Activated T-helper 17 cell treated with anti-CD3 and anti-CD28 coated beads, Interleukin-2, amount 50 U/mL, for 72 hours (primary cell): ENCODE measurements at places on chromosomes 6 and 20.

DNA sequence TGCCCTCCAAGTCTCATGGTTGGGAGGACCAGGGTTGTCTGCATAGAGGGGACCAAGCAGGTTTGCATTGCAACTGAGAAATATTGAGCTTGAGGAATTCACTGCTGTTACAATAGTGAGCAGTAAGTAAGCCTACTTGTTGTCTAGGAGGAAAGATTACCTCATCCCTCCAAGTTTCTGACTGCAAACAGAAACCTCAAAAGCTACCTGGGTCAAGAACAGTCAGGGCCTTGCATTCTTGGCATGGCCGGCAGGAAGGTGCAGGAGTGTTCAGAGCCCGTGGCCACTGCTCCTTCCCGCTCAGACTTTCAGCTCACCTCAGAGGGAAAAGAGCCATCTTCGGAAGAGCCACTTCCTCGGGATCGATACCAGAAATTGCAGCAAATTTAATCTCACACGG is 46.0 kb upstream of the DOK5 start:
- no peak for ATAC-seq

GRCh38 chr6:11368264-11368663 is 135.8 kb upstream of the NEDD9 start:
- ATAC-seq, result no peak

DNA sequence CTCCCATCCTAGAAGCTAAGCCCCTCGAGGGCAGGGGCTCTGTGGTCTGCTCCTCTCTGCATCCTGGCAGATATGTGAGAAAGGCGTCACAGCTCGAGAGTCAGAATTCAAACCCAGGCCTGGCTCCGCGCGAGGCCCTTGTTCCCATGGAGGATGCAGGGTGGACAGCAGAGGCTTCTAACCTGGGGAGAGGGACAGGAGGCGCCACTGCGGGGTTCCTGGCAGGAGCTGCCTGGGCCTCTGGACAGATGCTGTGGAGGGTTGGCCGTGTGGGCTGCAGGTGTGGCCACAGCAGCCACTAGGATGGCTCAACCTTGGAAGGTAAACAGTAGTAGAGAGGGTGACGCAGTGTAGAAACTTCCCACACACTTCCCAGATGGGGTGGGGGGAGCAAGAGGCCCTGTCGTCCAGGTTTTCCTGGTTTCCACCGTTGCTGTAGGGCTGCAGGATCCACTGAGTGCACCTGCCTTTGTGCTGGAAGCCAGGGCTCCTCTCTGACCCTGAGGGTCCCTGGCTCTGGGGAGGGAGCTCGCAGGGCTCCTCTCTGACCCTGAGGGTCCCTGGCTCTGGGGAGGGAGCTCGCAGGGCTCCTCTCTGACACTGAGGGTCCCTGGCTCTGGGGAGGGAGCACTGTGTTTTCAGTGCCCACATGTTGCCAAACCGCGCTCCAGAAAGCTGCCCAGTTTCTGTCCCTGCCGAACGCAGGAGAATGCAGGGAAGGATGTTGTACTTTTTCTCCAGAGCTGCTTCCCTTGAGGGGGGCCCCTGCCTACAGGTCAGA is 14.2 kb downstream of the RBM38 start:
- no peak for ATAC-seq

DNA sequence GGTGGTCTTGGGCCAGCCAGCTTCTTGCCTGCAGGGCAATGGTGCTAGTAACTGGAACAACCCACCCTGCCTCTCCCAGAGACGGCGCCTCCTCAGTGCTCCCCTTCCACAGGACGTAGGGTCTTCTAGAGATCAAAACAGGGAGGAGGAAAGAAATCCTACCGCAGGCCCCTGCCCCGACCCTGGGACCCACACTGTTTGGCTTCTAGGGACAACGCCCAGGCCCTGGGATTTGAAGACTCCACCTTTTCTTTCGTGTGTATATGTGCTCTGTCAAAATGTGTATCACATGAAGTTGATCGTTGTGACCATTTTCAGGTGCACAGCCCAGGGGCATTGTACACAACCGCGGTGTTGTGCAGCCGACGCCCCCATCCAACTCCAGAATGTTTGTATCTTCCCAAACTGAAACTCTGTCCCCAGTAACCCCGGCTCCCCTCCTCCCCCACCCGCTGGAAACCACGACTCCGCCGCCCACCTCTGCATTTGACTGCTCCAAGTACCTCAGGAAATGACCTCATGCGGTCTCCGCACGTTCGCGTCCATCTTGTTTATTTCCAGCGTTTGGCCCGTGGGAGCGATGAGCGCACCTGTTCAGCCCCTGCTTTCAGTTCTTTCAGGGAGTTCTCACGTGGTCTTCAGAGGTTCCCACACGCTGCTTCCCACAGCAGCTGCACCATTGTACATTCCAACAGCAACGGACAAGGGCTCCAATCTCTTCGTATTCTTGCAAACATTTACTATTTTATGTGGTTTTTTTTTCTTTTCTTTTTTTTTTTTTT is 3.4 kb upstream of the BHLHE23 start:
- ATAC-seq, result peak; percentile 84

- no peak for ATAC-seq
These were observed 30.5 kb upstream of the SLCO4A1 start for GRCh38 chr20:62611819-62612218.

DNA sequence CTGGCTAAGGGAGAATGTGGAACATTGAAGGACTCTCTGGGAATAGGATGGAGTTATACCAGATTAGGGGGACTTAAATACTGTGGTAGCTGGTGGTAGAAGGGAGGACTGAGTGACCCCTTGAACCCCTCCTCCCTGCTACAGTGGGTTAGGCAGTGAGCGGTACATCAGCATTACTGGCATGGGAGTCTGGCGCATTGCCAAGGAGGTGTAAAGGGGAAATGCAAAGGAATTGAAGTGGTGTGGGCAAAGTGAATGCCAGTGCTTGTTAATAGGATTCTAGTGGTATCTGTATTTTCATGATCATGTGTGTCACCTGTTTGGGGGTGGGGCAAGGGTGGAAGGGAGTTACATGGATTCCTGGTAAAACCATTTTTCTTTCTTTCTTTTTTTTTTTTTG is 60.1 kb downstream of the GFRA4 start:
- ATAC-seq, result no peak

- no peak for ATAC-seq
These were observed 10.4 kb upstream of the VNN2 start for GRCh38 chr6:132768051-132768517.

- ATAC-seq, result no peak
These were observed 6.9 kb upstream of the MANBAL start for GRCh38 chr20:37282556-37282955.

GRCh38 chr20:41574802-41575389 is 43.3 kb downstream of the CHD6 start:
- no peak for ATAC-seq

GRCh38 chr6:5989141-5989723 is 17.5 kb downstream of the NRN1 start:
- no peak for ATAC-seq

DNA sequence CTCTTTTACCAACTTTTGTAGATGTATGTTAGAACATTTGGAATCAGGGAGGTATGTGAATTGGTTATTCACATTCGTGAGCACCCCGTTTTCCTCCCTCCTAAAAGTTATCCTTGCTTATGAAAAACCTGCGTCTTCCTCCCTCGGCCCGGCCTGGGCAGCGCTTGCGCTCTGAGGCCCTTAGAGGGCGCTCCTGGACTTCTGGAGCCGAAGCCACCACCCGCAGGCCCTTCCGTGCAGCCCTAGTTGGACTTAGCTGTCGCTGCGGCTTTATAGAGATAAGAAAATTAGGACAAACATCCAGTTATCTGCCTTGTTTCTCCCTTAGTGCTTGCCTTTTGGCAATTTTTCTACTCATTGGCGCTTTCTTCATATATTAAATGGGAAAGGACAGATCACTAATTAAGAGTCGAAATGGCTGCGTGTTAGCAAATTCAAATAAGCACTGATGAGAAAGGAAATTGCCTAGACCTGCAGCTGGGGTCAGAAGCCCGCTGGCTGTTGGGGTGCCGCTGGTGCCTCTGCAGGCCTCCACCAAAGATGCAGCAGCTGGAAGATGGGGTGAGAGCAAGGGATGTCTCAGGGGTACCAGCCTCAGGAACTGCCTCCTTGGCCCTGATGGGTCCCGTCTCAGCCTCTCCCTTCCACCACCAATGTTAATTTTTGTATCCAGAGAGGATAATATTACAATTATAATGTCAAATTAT is 5.2 kb downstream of the FNDC1 start:
- peak; percentile 79 for ATAC-seq

- no peak for ATAC-seq
These were observed 79.6 kb downstream of the OLIG3 start for GRCh38 chr6:137414599-137414998.

- peak; percentile 81 for ATAC-seq
These were observed 3.4 kb upstream of the RSPO4 start for GRCh38 chr20:1005452-1006027.

DNA sequence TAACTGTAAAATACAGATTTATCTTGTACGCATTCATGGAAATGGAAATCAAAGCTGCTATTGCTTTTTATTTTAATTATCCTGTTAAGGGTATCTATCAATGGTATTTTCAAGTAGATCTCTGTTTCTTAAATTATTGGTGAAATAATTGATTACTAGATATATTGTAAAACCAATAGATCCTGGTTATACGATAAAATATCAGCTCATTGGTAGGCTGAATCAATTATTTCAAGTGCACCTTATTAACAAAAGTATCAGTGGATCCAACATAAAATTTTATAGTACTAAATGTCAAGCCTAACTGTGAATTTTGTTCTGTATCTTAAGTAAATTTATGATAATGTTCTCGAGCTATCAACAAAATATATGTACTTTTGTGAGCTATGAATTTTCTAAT is 21.8 kb downstream of the PARD6B start:
- no peak for ATAC-seq

DNA sequence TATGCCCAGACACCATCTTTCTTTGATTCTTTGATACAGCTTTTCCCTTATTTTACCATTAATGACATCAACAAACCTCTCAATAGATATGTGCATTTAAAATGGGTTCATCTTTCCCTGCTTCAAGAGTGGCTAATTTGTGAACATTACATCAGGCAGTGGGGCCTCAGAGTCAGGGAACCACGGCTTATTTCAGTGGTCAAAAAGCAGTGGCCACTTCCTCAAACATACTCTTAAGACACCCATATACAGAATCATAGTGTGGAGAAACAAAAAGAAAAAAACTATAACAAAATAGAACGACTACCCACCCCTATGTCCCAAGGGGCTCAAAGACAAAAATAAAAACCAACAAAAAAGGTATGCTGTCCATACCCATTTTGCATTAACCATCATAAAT is 12.9 kb downstream of the SALL4 start:
- ATAC-seq, result no peak

- no peak for ATAC-seq
These were observed 7.1 kb downstream of the DUSP22 start for GRCh38 chr6:299104-299980.

- no peak for ATAC-seq
These were observed 216.1 kb downstream of the COL9A1 start for GRCh38 chr6:70086806-70087205.

GRCh38 chr20:40335901-40336351 is 353.1 kb downstream of the MAFB start:
- ATAC-seq, result no peak

DNA sequence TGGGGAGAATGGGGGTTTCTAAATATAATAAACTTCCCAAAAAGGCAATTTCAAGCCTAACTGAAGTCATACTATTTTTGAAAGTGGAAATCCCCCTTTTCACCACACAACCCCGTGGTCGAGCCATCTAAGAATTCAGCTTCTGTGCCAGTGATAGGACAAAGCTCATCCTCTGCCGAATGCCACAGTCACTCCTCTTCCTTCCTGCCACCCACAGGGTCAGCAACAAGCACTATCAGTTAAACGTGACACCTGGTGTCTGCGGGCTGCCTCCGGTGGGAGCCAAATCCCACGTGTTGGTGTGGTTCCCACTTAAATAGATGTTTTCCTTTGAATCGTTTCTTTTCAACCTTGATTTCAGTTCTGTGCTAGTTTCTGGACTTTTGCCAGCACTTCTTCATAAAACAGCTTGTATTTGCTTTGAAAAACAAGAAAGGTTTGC is 60.7 kb downstream of the TNFAIP3 start:
- peak; percentile 99 for ATAC-seq

- no peak for ATAC-seq
These were observed at the start of gene SYNDIG1 for GRCh38 chr20:24469116-24469893. Gene SYNDIG1 (plus strand): TSS chr20:24469629. CDS start chr20:24543098, 73,469 bp downstream.

- no peak for ATAC-seq
These were observed 19.5 kb upstream of the TCFL5 start for GRCh38 chr20:62880935-62881661.

GRCh38 chr20:62864207-62864606 is 2.6 kb upstream of the TCFL5 start:
- ATAC-seq, result no peak

- no peak for ATAC-seq
These were observed 288.3 kb upstream of the ZNF337 start for GRCh38 chr20:25984933-25985332.

GRCh38 chr20:34164381-34164984 is 52.4 kb upstream of the EIF2S2 start:
- no peak for ATAC-seq

DNA sequence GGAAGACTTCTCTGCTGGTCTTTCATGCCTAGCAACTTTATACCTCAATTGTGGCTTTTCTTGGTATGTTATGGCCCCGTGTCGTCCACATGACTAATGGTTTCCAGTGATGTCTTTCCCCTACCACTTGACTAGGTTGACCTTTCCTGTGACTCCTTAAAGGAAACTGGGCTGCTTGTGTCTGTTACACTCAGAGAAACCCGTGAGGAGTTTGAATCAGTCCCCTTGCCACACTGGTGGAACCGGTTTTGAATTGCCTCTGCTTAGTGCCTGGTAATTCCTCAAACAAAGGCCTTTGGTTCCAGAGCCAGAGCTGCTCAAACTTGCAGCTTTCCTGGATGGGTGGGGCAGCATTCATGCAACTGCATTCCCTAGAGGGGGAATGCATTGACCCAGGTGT is 21.9 kb downstream of the ECT2L start:
- peak; percentile 88 for ATAC-seq

DNA sequence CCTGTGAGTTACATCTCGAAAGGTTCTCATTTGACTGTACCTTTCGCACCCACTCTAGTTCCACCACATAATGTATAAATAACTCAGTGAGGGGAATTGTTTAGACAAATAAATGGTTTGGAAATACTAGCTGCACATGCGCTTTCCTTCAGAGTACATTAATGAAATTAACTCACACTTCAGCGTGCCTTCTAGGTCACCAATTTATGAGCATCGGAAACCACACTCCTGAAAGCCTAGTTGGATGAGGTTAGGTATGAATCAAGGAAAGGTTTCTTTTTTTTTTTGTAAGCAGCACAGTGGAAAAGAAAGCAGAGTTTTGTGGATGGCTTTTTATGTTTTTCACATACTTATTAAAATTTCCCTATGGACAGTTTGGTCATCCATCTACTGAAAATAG is 247.8 kb upstream of the TCF21 start:
- no peak for ATAC-seq
